ENCODE measurements at places on chromosomes 5 and 9.

DNA sequence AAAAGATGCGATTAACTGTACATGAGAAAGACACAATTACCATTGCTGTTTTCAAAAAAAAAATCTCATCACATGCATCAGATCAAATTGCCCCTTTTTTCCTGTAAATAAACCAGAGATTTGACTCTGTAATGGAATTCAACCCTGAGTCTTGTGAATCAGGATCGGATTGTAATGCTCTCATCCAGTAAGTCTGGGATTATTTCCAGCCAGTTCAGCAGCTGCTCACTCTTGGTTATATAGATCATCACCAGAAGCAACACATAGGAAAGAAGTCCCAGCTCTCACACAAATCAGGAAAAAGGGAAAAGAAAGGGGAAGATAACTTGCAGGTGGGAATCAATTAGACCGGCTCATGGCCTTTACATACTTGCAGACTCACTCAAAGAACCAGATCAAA, 97.8 kb upstream of the SPOCK1 start:
- no peak for DNase-seq

DNA sequence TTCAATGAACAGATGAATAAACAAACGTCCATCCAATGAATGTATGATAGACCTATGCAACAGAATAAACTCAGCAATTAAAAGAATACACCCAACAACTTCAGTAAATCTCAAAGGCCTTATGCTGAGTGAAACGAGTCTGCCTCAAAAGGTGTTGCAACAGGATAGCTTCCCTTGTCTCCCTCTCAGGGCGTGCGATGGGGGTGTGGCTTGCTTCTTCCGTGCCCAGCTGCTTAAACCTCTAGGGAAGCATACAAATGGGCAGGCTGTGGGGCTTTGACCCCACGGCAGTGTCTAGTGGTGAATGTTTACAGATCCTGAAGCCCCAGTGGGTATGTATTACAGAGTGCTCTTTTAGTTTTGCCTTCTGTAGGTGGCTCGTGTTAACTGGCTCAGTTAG, 87.0 kb upstream of the CCL21 start:
- DNase-seq, result no peak

DNA sequence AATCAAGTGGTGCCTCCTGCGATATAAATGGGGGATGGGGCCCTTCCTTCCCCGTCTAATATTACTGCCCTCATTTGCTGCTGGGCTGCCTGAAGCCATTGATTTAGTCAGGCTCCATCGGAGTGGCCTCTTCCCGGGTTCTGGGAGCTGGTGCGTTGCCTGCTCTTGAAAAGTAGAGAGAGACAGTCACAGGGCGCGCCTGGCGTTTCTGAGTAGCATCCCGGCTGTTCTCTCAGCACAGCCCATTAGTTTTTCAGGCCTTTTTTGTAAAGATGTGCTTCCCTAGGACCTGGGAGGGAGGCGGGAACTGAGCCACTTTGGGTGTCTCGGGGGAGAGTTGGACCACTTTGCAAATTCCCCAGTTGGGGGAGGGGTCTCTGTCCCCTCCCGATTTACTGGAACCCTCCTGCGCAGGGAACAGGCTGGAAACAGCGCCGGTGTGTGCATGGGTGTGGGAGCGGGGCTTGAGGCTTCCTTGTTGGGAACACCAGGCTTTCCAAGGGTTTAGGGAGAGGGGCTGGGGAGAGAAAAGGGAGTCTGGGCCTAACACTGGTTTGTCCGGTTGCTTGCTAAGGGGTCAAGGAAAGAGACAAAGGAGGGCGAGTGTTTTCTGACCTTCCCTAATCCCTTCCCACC, 4.7 kb downstream of the PRDM6 start:
- no peak for DNase-seq

DNA sequence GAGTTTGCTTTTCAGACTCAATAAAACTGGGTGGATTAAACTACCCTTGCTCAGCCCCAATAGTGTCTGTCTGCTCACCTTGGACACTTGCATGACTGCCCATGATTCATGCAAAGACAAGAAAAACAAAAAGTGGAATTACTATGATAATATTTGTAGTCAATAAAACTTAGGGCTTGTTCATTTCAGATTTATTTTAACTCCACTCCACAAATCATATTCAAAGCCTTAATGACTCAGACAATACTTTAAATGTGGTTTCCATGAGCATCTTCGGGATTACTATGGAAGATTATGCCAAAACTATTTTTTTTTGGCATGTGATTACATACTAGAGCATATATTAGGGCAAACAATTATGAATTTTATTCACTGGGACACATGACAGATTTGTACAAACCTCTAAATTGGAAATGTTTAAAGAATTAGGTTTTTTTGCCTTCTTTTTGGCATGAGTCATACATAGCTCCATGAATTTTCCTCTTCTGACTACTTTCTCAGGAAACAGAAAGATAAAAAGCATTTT, 468.9 kb downstream of the ACTL7B start:
- no peak for DNase-seq
